Occipital lobe (tissue), 3 donors: ENCODE measurements at places on chromosomes 5 and 9. TPM values are rescaled to one million over a fixed set of nuclear protein-coding genes. Genes with fewer than 3 reads are reported as not detected.

Gene PTPN3
- 5.3 TPM for total RNA-seq

Gene CNTNAP3
- total RNA-seq, result 120 TPM

Gene SOHLH1
- not detected for total RNA-seq

Gene C9orf43
- 0.62 TPM for total RNA-seq

Gene CSF1R
- 8.3 TPM for total RNA-seq

Gene FOXD4L3
- 0.47 TPM for total RNA-seq

Gene TMEM252
- total RNA-seq, result not detected

Gene PFN3
- not detected for total RNA-seq

Gene NUTM2F
- total RNA-seq, result not detected

Gene FGF10
- 0.47 TPM for total RNA-seq

Gene GSN
- total RNA-seq, result 28.5 TPM

Gene LCN1
- not detected for total RNA-seq

Gene OMD
- total RNA-seq, result 2.5 TPM

Gene C9orf50
- total RNA-seq, result not detected

Gene AK8
- 1.1 TPM for total RNA-seq

Gene HAND1
- not detected for total RNA-seq

Gene IL7R
- under 0.01 TPM for total RNA-seq

Gene TMEM215
- total RNA-seq, result 1.1 TPM

Gene C8G
- total RNA-seq, result not detected

Gene RLN2
- total RNA-seq, result not detected

Gene PCDHA7
- total RNA-seq, result 18.1 TPM

Gene ROR2
- total RNA-seq, result 0.94 TPM

Gene SH3RF2
- 0.31 TPM for total RNA-seq

Gene ZMAT2
- total RNA-seq, result 47.1 TPM

Gene TMEM174
- not detected for total RNA-seq

Gene SLC6A19
- not detected for total RNA-seq

Gene MEGF10
- 20.0 TPM for total RNA-seq

Gene KIF2A
- total RNA-seq, result 285 TPM

Gene LTC4S
- 1.7 TPM for total RNA-seq

Gene COX7C
- 244 TPM for total RNA-seq

Gene ALDOB
- total RNA-seq, result 0.16 TPM

Gene IL9
- not detected for total RNA-seq

Gene PHYHD1
- 1.1 TPM for total RNA-seq

Gene DRD1
- 6.1 TPM for total RNA-seq

Gene CXCL14
- total RNA-seq, result 9.5 TPM

Gene TOR1B
- total RNA-seq, result 39.5 TPM

Gene HRCT1
- not detected for total RNA-seq

Gene LOX
- total RNA-seq, result 5.8 TPM

Gene PCDHGA10
- 12.0 TPM for total RNA-seq
